ENCODE measurements at places on chromosomes 16 and 17.

DNA sequence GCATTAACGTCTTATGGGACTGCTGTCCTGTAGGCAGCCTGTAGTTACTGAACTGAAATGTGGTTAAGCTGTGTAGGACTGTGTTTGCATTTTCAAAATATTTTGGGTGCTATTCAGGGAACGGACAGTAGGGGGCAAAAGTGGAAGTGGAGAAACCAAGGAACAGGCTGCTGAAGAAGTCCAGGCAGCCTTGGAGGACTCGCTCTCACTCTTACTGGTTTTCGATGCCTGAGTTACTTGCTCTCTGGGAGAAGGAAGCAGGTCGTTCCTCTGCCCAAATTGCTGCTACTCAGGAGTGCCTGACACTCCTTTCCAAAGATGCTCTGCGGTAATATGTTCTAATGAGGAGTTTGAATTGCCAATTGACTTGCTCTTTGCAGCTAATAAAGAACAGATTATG, 64.5 kb upstream of the RBFOX1 start:
- no peak for DNase-seq

DNA sequence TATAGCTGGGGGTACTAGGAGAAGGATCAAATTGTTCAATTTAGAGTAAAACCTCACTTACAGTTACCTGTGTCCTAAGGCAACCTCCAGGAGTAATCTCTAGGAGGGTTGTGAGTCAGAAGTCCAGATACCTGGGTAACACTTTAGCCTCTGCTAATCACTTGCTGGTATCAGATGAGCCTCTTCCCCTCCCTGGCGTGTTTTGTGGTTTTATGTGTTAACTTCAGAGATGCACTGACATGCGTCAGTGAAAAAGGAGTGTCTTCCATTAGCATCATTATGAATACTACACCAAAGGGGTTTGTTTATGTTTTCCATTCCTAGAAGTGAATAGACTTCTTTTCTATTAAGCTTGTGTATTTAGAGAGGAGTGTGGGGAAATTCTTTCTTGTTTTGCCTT, 208.2 kb downstream of the FTO start:
- no peak for DNase-seq

- DNase-seq: no peak
These were observed 2.3 kb downstream of the TGFB1I1 start for GRCh38 chr16:31474173-31474714.

- no peak for DNase-seq
These were observed 8.2 kb upstream of the CDYL2 start for GRCh38 chr16:80812593-80812992.
